ENCODE measurements at places on chromosomes 6 and 20.
A peak's percentile ranks its signal among the peaks of the same experiment; 100 is the strongest.

GRCh38 chr20:16293590-16293989 is 279.7 kb downstream of the KIF16B start:
- peak; percentile 59 for DNase-seq

DNA sequence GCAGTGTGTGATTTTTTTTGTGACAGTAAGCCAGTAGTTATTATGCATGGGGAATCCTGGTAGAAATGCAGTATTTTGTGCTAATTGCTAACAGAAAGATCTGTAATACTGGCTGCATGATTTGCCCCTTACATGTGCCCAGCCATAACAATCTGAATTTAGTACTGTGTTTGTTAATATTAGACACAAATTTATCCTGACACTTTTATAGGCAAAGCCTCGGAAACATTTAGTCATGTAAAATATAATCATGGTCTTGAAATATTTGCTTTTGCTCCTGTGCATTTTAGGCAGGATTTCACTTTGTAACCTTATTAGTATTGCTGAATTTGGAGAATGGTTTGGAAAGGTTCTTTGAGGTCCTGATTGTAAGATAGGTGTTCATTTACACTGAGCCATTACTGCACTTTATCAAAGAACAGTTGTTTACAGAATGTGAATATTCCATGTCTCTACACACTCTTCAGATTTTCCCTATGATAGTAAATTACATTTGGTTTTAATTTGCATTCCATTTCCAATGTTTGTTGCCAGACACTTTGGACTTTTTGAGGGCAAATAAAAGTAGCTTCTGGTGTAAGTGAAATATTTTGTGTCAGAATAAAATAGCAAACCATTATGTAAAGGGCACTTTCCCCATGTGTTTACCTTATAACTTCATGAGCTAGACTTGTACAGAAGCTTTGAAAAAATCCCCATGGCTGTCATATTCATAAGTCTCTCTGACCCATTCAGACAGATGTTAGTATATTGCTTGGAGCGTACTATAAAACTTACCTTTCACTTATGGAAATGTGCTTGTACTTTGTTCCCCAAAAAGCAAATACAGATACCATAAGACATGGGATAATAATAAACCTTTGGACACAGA is 349.9 kb downstream of the ARHGAP18 start:
- no peak for DNase-seq

DNA sequence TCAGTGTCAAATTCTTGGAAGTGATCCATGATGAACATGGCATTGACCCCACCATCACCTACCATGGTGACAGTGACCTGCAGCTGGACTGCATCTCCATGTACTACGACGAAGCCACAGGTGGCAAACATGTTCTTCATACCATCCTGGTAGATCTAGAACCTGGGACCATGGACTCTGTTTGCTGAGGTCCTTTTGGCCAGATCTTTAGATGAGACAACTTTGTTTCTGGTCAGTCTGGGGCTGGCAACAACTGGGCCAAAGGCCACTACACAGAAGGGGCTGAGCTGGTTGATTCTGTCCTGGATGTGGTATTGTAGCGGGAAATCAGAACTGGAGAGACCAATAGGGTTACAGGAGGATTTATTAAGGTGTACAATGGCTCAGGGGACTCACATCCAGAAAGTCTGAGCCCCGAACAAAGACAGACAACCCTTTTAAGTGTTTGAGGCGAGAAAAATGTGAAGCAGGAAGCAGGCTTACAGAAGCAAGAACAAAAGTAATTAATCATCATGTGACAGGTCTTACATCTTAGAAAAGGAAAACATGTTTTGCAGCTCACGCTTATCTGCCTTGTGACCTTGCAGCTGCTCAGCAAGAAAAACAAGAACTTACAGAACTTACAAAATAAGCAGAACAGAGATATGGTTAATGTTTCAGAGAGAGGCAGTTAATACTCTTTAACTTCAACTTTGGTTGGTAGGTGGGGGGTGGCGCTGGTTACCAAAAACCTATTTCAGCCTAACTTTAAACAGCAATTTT is 58.8 kb upstream of the MOCS1 start:
- no peak for DNase-seq

DNA sequence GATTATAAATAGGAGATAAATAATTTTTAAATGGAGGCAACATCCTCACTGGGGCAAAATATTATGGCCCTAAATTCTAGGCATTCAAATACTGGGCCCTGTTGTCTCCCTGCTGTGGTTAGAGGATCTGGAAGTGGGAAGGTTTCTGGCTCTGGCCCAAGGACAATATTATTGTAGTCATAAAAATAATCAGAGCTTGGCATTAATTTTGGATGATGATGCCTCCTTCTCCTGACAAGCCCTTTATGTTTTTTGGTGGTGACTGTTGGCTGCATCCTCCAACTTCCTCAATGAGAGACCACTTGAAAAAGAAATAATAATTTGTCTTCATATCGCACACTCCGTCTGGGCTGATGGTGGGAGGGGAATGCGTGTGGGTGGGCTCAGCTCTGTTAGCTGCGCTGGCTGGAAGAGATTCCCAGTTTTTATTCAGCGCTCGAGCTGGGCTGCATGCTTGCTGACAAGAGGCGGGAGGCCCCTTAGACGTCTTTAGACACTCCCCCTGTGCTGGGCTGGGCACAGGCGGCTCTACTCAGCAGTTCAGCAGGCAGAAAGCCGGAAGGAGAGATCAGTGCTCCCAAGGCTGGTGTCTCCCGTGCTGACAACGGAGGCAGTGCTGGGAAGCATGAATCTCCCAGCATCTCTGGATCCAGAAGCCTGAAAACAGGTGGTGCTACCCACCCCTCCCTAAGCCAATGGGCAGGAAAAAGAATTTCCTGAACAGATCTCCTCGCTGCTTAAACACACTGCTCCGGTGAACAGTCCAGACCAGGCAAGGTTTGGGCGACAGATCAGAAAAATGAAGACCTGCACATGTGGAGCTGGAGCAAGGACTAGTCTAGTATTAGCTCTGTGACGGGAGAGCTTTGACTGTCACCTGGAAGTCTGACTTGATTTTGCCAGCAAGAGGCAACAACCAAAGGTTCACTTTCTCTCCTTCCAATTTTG is 97.7 kb downstream of the SYCP2 start:
- DNase-seq: peak; percentile 58

- no peak for DNase-seq
These were observed 239.9 kb downstream of the HIVEP2 start for GRCh38 chr6:142705054-142705453.

GRCh38 chr6:42460883-42461282 is 9.2 kb upstream of the TRERF1 start:
- no peak for DNase-seq

- no peak for DNase-seq
These were observed 325.2 kb upstream of the NT5E start for GRCh38 chr6:85124472-85125354.

DNA sequence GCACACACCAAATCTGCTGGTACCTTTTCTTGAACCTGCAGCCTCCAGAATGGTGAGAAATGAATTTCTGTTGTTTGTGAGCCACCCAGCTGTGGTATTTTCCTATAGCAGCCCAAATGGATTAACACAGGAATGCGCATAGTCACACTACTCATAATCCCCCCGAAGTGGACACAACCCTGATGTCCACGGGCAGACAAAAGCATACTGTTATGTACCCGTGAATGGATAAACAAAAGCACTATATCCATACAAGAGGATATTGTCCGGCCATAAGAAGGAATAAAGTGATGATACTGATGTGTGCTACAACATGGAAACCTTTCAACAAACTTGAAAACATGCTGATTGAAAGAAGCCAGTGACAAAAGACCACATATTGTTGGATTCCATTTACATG is 25.1 kb upstream of the RPP40 start:
- no peak for DNase-seq

DNA sequence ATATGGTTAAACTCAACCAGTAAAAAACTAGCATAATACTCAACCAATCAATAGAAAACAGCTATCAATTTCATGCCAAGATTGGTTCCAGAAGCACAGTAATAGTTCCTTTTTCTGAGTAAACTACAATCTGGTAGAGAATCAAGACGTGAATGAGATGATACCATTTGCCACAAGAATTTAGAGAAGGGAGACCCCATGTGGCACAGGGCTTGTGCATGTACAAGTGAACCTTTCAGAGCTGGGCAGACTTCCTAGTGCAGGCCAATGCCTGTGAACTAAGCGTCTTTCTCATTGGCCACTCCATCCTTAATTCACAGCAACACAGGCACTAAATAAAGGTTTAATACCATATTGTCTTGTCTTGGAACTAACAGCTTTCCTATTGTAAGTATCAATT is 213.5 kb downstream of the RFPL4B start:
- DNase-seq: no peak

DNA sequence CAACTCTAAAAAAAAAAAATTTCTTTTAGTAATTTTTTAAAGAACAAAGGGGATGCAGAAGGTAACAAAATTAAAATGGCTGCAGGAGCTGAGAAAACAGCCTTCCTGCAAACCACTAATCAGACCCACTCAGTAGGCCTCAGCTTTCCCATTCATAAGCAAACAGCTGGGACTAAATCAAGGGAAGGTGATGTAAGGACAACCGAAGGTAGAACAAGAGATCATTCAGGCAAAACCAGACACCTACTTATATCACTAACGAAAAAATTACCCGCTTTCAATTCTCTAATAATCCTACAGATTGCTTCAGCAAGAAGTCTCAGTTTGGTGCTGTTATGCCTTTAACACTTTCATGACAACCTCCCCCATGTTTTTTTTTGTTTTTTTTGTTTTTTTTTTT is 124.0 kb downstream of the ZMYND8 start:
- DNase-seq: no peak

GRCh38 chr20:44733341-44734069 is 12.2 kb upstream of the KCNK15 start:
- peak; percentile 58 for DNase-seq

DNA sequence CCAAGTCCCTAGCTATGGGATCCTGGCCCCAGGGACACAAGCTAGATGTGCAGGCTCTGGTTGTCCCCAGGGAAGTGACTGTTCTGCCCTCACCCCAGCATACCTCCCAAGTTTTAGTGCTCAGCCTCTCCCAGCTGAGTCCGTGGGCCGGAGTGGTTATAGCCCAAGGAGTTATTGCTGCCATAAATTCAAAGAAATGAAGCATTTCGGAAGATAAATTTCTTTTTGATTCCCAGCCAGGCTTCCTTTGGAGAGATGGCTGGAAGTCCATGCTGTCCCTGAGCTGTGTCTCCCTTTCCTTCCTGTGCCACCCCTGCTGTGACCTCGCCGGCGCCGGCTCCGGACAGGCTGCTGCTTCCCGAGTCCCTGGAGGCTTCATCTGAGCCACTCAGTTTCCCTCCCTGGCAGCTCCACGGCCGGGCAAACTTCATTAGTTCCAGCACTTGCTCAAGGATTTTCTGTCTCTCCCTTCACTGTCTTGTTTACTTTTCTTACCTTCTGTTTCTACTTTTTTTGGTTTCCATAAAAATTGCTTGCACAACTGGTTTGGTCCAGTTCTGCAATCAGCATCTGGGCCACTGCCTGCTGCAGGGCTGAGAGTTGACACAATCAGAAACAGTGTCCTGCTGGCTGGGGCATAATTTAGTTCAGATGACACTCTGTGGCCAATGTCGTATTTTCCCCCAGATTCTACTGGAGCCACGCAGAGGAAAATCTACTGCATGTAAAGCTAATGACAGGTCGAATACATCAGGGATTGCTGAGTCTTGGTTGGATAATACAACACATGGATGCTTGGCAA is 225.5 kb downstream of the SYNDIG1 start:
- no peak for DNase-seq

GRCh38 chr6:51768087-51768486 is 319.3 kb downstream of the PKHD1 start:
- no peak for DNase-seq

GRCh38 chr6:107668743-107669474 is 155.2 kb downstream of the SCML4 start:
- no peak for DNase-seq

DNA sequence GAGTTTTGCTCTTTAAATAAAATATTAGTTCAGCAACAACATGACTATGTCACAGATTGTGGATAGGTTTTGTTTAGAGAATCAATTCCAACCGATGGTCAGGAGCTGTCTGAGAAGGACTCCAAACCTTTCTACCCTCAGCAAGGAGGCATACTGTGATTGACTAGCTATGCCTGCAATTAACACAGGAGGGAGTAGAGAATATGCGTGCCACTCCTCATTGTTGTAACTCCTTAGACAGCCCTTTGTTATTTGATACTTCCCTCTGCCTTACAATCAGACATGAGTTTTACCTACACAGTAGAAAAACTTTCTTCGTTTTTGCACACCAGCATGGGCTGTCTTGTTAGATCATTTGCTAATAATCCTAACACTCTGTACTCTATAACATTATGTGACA is 796.5 kb downstream of the PRIM2 start:
- peak; percentile 7 for DNase-seq

DNA sequence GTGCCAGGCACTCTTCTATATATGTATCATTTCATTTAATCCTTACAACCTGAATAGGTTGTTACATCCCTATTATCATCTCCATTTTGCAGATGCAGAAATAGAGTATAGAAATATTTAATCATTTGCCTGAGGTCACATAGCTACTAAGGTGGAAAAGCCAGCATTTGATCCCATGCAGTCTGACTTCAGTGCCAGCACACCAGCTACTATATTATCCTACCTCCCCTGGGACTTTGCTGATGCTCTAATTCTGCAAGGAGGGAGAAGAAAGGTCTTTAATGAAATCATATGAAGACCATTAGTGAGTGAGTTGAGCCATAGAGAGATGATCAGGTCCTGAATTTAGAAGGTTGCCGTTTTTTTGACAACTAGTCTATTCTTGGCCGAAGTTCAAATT is 53.7 kb downstream of the TOP1 start:
- no peak for DNase-seq

DNA sequence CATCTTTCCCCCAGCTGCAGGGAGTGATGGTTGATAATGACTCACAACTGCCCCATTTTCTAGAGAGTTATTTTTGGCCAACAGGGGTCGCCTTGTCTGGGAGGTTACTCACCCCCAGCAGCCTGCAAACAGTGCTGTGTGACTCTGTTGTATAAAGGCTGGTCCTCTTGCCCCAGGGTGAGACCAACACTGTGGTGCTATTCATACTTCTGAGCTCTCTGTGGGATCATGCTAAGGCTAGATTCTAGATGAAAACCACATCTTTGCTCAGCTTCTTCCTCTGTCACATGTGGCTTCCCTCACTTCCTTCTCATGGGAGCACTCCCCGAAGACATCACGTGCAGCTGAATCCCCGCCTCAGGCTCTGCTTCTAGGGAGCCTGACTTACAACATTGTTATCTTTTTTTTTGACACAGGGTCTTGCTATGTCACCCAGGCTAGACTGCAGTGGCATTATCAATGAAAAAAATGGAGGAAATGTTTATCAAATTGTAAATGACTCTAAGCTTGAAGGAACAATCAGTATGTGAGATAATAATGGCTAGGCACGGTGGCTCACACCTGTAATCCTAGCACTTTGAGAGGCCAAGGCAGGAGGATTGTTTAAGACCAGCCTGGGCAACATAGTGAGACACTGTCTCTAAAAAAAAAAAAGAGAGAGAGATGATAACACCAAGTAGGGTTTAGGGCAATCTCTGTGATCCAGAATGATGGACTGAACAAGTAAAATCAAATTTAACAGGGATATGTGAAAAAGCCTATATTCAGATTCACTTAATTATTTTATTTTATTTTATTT is 55.7 kb upstream of the SLC23A2 start:
- peak; percentile 50 for DNase-seq
